ENCODE measurements at places on chromosomes 11 and 22.
A peak's percentile ranks its signal among the peaks of the same experiment; 100 is the strongest.

GRCh38 chr11:61541598-61541997 lies 33.0 kb downstream of the LRRC10B start:
- no peak for DNase-seq

DNA sequence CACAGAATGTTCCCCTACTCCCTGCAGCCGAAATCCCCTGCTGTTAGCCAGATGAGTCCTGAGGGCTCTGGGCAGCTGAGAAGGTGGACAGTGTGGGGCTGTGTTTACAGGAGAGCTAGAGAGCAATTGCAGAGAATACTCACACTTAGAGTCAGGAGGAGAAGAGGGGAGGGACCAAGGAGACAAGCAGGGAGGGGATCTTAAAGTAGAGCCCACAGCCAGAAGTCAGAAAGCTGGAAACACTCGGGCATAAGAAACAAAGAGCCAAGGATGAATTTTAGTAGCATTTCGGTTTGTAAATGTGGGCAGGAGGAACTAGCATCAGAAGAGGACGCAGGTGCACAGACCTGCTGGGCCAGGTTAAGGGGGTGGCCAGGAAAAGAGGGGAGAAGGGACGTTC lies 1435.9 kb downstream of the BRD1 start:
- no peak for DNase-seq

GRCh38 chr11:129643031-129643721 lies 172.5 kb upstream of the TMEM45B start:
- DNase-seq: no peak

- DNase-seq: no peak
Measured at GRCh38 chr11:63941901-63942300, 3.1 kb downstream of the NAA40 start.

DNA sequence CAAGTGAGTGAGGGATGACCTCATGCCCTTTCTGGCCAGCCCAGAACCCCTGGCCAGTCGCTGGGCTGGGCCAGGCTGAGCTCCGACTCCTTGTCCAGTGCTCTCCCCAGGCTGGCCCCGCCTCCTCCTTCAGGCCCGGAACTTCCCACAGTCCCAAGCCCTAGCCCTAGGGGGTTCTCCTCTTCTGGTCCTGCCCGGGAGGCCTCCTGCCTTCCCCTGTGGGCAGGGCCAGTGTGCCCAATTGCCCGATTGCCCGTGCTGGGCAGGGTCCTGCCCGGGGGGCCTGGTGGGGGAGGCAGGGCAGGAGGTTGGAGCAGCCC lies 4.2 kb downstream of the TCIRG1 start:
- DNase-seq: no peak

DNA sequence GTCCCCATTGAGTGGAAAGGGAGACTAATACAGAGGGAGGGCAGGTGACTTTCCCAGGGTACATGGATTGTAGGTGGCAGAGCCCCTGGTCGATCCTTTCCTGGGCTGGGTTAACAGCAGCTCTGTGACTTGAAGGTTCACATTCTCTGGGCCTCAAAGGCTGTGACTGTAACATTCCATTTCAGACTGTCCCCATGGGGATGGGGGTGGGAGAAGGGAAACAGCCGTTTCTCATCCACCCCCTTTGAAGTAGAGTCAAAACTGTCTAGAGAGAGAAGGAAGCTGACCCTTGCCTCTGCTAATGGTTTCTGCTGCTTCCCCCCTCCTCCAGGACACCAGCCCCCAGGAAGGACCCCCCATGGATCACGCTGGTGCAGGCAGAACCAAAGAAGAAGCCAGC lies 19.2 kb downstream of the MICALL1 start:
- no peak for DNase-seq

DNA sequence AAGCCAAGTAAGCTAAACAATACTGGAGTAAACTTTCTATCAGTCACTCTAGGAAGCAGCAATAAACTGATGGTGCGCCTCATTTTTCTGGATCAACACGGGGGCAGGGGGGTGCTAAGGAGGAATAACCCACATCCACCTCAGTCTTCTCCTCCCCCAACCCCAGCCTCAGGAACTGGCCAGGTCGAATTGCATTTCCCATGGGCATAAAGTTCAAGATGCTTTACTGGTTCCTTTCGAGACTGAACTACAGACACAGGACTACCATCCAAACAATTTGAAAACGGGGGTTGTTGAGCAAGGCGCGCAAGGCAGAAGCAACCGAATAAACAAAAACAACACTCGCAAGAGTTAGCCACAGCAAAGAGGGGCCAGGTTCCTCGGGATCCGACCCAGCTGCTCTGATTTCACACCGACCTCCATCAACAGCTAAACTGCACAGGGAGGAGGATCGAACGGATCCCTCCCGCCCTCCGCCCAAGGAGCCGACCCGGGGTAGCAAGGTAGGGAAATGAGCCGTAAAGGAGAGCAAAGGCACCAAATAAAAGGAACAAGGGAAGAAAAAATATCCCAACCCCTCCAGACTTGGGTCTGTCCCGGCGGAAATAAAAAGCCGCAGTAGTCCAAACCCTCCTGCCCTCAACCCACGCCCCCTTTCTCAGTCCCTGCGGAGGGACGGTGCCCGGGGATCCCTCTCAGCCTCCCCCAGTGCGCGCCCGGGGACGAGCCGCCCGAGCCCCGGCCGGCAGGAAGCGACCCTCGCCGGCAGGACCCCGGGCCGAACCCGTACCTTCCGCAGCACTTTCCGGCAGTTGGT lies 801 bp downstream of the SESN3 start:
- peak; percentile 21 for DNase-seq

DNA sequence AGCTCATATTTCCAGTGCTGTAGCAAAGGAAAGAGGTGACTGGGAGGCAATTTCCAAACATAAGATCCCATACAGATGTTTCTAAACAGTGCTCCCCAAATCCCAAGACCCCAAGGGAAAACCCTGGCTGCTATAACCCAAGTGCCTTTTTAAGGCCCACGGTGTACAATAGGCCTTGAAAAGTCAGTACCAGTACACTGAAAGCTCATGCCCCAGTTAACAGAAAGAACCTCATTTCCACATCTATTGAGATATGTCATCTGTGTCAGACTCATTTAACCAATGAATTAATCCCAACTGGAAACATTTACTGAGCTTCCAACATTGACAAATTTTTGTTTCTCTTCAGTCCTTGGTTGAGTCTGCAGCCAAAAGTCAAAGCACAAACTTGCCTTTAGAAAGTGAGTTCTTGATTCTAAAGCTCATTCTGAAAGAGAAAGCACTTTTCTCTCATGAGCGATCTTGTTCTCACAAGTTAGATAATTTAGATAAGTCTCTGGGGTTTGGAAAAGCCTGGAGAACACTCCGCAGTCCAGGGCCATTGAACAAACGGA lies 239.8 kb upstream of the ARHGAP20 start:
- DNase-seq: no peak

- DNase-seq: no peak
Measured at GRCh38 chr11:130666781-130667251, 218.4 kb downstream of the ADAMTS15 start.

Measured in activated T-helper 9 cell treated with anti-CD3 and anti-CD28 coated beads, Interleukin-2, amount 50 U/mL, for 16 hours (primary cell).